ENCODE measurements at places on chromosomes 12 and 14.

DNA sequence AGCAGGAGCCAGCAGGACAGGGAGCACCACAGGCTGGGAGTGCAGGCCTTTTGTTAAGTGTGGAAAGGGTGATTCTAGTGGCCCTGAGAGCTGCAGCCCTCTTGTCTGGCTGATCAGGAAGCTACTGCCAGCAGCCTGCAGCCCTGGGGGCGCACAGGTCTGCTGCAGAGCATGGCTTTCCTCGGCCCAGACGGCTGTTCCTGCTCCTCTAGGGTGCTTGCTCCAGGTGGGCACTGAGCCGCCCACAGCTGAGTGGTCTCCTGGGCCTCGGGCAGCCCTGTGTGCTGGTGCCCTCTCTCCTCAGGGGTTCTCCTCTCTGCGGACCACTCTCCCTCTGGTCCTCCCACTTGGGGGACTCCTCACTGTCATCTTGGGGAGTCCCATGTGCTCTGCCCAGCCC is 18.9 kb downstream of the CCDC88C start:
- DNase-seq: no peak

GRCh38 chr12:29008786-29009185 is 140.3 kb upstream of the FAR2 start:
- DNase-seq: no peak

GRCh38 chr12:45351921-45352670 is 136.2 kb downstream of the ANO6 start:
- no peak for DNase-seq

GRCh38 chr14:55973285-55973800 is 144.9 kb upstream of the PELI2 start:
- DNase-seq: no peak

GRCh38 chr14:59275668-59276067 is 87.2 kb downstream of the DAAM1 start:
- no peak for DNase-seq

GRCh38 chr12:115632308-115632707 is 645.2 kb downstream of the MED13L start:
- no peak for DNase-seq

- no peak for DNase-seq
Measured at GRCh38 chr12:113467502-113468364, 3.9 kb downstream of the LHX5 start.

DNA sequence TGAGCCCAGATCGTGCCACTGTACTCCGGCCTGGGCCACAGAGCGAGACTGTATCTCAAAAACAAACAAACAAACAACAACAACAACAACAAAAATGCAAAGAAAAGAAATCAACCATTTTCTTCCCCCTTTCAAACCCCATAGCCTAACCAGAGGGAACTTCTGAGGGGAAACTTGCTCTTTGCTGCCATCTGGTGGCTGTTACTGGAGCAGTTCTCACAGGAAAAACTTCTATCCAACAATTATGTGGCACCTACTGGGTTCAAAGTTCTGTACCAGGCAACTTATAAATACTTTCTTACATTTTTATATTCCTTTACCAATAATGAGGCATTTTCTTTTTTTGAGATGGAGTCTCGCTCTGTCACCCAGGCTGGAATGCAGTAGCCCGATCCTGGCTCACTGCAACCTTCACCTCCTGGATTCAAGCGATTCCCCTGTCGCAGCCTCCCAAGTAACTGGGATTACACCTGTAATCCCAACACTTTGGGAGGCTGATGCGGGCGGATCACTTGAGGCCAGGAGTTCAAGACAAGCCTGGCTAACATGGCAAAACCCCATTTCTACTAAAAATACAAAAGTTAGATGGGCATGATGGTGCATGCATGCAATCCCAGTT is 50.9 kb upstream of the BICDL1 start:
- peak; percentile 54 for DNase-seq

GRCh38 chr14:36767603-36768281 is 106.1 kb downstream of the PAX9 start:
- DNase-seq: no peak

- no peak for DNase-seq
Measured at GRCh38 chr14:98994561-98994960, 277.4 kb downstream of the BCL11B start.

DNA sequence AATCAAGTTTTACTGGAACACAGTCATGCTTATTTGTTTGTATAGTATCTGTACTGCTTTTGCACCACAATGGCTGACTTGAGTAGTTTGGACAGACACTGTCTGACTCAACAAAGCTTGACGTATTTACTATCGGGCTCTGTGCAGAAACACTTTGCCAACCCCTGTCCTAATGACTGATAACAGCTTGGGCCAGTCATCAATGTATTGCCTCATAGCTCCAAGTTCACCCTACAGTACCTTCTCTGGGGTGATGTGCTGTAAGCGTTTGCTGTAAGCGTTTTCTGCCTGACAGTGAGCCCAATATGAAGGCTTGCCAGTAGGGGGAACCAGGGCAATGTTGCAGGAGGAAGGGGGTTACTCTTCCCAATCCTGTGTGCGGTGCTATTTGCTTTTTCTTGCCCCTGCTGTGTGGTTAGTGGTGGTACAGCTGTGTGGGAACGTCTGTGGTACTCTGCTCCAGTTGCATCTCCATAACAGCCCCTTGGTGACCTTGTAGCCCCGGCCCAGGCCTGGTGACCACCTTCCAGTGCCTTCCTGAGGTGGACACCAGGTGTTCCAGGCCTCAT is 5.4 kb upstream of the CCDC177 start:
- DNase-seq: no peak

GRCh38 chr12:45730348-45731189 is 1.1 kb downstream of the ARID2 start:
- DNase-seq: peak; percentile 52

All from activated CD4-positive, alpha-beta T cell treated with anti-CD3 and anti-CD28 coated beads for 1 hour (primary cell).